ENCODE measurements at places on chromosomes 2 and 18.

DNA sequence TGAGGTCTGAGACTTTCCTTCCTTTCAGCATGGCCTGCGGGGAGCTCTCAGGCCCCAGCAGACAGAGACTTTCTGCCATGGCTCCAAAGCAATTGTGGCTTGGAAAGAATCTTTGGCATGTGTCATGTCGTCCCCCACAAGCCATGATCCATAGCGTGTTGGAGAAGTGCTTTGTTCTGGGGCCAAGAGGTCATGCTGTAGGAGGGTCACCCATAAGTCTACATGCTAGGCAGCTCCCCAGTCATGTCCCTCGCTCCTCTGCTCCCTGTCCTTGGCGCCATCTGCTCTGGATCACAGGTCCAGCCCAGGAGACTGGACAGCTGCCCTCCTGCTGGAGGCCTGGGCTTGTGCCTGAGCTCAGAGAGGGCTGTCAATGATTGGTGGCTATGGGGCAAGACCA, 78.8 kb upstream of the LCLAT1 start:
- DNase-seq, result no peak

- DNase-seq, result no peak
These were observed 40.5 kb upstream of the PEX13 start for GRCh38 chr2:60976875-60977561.

GRCh38 chr18:47898055-47898454, 32.4 kb downstream of the SMAD2 start:
- DNase-seq, result no peak

GRCh38 chr2:170830166-170830565, 13.5 kb downstream of the GAD1 start:
- DNase-seq, result no peak

DNA sequence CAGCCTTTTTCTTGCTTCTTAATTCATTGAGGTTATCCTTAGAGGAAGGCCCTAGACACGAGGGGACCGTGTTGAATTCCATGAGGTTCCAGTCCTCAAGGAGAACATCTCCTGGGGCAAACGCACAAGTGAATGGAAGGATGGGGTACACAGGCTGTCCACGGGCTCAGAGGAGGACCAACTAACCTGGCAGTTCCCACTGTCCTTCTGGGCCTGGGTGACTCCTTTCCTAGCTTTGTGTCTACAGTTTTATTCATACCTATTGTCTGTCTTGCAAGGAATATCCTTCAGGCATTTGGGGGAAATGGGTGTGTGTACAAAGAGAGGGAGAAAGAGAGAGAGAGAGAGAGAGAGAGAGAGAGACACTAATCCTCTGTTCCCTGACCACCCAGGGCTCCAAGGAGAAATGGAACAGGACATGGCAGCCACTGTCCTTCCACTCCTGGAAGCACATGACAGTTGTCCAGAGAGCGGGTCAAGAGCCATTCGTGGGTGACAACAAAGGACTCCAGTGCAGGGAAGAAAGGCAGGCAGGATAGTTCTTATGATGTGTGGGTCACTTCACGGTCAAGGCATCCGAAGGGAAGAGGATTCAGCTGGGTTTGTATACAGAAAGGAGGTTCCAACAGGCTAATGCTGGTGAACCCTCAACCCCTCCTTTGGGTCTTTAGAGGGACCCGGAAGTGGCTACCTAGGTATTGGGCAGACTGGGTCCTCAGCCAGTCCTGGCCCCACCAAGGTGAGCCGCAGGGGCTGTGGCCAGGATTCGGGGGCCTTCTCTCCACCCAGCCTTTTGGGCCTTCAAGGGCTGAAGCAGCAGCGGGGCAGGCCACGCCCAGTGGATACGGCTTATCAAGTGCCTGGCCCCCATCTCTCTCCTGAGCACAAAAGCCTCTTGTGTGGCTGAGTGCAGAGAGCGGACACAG, 150.6 kb downstream of the MYCN start:
- DNase-seq, result no peak

DNA sequence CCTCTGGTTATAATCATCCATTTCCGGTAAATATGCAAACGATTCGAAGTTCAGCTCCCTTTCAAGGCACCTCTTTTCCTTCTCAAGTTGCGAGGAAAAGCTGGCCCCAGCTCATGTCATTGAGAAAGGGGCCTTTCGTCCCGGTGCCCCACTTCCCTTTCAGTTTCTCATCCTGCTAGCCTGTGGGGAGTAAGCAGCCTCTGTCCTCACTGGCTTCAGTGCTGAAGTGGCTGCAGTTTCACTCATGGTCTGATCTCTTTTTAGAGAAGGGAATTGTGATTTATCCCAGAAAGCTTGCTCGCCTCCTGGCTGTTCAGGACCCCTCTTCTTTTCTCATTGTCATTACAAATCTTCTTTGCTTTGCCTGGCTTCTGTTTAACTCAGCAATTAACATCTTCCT, 207.5 kb downstream of the NR4A2 start:
- no peak for DNase-seq

- DNase-seq, result no peak
These were observed 281.9 kb upstream of the CDH7 start for GRCh38 chr18:65468881-65469280.

- no peak for DNase-seq
These were observed 26.8 kb downstream of the MAPK4 start for GRCh38 chr18:50586710-50587109.

- DNase-seq, result no peak
These were observed 296.6 kb downstream of the LRRTM1 start for GRCh38 chr2:80007777-80008503.

DNA sequence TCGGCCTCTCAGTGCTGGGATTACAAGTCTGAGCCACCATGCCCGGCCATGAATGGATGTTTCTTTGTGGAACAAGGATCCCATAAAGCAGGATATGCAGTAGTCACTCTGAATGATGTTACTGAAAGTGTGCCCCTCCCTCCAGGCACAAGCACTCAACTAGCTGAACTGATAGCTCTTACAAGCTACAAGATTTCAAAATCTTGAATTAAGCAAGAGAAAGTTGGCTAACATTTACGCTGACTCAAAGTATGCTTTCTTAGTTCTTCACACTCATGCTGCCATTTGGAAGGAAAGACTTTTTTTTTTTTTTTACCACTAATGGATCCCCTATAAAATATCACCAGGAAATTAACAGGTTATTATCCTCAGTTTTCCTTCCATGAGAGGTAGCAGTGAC, 549.0 kb upstream of the PKDCC start:
- DNase-seq, result no peak

- DNase-seq, result no peak
These were observed 26.3 kb downstream of the RNF144A start for GRCh38 chr2:6943523-6943922.

DNA sequence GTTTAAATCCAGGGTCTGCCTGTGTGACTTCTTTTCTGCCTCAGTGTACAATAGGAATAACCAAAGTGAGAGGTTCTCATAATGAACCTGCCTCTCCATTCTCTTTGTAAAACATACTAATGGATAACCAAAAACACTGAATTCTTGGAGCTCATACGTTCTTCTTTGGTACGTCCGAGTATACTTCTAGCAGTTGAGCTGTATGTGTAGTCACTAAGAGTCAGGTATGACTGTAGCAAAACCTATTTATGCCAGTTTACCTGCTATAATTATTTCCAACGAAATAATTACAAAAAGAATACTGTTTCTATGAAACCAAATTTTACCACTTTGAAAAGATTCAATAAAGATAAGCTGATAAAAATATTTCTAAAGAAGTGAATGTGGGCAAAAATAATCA, 109.2 kb downstream of the IKZF2 start:
- no peak for DNase-seq

DNA sequence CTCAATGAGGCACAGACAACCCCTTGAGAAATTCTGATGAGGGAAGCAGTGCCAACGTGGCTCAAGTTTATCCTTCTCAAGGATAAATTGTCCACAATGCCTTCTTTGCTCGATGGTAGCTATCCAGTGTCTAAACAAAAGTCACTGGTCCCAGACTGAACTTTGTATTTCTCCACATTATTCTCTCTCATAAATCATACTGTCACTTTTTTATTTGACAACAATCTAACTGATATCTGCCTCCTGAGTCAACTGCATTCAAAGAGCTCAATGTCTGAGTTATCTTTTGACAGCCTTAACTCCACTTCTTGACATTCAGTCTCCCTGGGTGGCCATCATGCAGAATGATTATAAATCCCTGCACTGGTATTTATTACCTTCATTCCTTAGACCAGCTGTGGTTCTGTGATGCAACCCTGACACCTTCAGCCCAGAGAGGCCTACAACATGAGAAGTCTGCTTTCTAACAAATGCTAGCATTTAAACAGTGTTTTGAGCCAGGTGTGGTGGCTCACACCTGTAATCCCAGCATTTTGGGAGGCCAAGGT, 38.2 kb downstream of the IMMT start:
- no peak for DNase-seq

GRCh38 chr2:30692829-30693275, 114.4 kb downstream of the CAPN13 start:
- DNase-seq, result no peak

DNA sequence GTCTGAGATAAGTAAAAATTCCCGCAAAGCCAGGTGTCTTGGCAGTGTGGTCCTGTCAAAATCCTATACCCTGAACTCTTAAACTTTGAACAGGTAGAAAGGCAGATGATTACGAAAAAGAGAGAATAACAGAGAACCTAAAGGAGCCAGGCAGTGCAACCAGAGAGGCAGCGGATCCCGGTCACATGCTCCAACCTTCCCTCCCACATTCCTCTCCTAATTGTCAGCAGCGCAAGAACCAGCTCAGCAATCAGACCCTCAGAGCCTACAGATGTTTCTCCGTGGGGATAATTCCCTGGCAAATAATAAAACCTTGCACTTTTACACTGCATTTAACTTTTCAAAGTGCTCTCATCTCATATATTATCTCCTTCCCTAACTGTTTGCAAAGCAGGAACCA, 124.8 kb downstream of the EPHA4 start:
- DNase-seq, result no peak

- DNase-seq, result no peak
These were observed 410.3 kb downstream of the LRATD1 start for GRCh38 chr2:15042801-15043217.

DNA sequence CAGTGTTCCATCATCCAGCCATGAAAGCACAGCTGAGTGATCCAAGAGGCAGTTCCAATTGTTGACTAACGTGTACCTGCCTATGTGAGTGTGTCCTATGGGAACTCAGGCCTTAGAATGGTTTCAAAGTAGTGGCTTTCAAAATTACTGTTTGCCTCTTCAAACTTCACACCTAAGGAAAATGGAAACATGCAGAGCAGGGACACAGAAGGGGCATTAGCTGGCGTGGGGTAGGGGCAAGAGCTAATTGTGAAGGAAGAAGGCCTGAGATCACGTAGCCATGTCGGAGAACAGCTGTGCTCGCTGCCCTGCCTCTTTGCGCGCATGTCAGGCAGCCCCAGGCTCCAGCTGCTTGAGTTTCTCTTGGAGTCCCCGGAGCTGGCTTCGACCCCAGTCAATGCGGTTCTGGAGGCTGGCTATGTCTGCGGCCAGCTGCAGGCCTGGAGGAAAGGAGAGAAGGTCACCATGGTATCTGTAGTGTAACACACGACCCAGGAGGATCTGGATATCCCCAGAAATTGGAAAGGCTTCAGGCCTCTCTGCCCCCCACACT, 3.8 kb upstream of the IMP4 start:
- no peak for DNase-seq

DNA sequence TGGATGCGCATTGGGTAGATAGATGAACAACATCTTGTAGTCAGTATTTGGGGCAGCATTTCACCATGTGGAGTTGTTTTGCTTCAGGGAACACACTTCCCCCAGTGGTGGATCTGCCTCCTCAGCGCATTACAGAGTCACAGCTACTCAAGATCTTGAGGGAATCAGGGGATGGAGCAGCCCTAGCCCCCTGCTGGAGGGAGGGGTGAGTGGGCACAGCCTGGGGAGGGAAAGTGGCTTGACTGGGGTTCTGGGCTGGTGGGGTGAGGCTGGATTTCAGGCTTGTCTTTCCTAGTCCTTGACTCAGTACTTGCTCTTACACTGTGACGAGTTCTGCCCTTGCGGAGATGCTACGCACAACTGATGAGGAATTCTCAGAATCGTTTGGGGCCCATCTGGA, 271.0 kb upstream of the HS6ST1 start:
- DNase-seq, result no peak

- DNase-seq, result no peak
These were observed 44.8 kb downstream of the SPP2 start for GRCh38 chr2:234095301-234095700.

DNA sequence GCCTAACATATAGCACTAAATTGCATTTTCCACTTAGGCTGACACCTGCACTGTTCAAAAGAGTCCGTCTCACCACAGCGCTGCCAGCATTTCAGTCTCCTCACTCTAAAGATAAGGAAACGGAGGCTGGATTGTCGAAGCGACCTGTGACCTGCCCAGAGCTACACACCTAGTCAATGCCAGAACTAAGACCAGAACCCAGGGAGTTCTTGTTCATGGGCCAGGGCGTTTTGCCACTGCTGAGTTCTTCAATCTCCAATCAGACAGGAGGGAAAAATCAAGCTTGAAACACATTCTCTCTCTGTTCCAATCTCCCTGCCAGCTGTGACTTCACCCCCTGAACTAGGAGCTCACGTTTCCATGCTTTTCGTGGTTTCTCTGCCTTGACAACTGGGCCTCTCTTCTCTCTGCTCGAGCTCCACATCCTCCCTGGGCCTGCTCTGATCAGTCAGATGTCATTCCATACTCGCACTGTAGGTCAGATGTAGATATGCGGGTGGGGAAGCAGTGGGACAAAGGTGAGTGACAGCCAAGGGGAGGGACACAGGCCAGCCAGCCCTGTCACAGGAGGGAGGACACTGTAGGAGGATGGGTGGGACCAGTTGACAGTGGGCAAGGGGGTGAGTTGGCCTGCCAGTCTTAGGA, 221.1 kb upstream of the SMAD2 start:
- DNase-seq, result no peak

GRCh38 chr2:157337978-157338377, 12.4 kb upstream of the ERMN start:
- DNase-seq, result no peak

DNA sequence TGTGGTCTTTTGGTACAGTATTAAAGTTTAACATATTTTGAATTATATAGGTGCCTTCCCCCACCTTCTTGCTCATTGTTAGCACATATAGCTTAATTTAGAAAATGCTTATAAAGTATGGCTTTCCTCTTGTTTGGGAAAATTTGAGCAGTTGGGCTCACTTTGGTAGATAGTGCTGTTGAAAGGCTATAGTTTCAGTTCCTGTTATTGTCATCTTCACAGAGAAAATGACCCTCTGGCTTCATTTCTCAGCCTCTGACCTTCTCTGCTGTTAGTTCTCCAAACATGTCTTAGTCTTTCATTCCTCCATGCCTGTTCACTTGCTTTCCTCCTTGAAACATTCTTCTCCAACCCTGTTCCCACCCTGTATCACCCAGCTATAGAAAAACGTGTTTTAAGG, 200.6 kb downstream of the WDR7 start:
- DNase-seq, result no peak

- no peak for DNase-seq
These were observed 74.2 kb upstream of the FSIP2 start for GRCh38 chr2:185664384-185664783.

DNA sequence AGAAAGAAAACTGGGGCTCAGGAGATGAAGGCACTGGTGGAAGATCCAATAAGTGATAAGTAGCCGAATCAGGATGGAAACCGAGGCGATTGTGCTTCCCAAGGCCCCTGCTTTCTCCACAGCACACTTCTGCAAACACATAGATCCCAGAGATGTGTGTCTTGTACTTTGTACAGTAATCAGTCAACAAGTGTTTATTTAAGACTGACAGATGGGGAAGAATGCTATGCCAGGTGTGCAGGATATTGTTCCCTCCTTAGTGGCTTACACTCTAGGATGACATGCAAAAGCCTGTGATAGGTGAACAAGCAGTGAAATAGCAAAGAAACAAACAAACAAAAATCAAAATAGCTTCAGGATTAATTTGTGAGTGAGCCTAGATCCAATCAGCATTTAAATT, 116.6 kb downstream of the ACTR3 start:
- no peak for DNase-seq

Measured in stimulated activated CD8-positive, alpha-beta memory T cell treated with anti-CD3 and anti-CD28 coated beads, Interleukin-15, amount 100 ng/mL, for 4 hours (primary cell).